CD8-positive, alpha-beta memory T cell (primary cell): ENCODE measurements at places on chromosomes 13 and 19. TPM values are rescaled to one million over a fixed set of nuclear protein-coding genes. Genes with fewer than 3 reads are reported as not detected.

- DNase-seq: no peak
Measured at GRCh38 chr13:105144936-105145335, 1390.5 kb downstream of the EFNB2 start.

- no peak for DNase-seq
Measured at GRCh38 chr13:113329656-113330312, 32.7 kb downstream of the LAMP1 start.

DNA sequence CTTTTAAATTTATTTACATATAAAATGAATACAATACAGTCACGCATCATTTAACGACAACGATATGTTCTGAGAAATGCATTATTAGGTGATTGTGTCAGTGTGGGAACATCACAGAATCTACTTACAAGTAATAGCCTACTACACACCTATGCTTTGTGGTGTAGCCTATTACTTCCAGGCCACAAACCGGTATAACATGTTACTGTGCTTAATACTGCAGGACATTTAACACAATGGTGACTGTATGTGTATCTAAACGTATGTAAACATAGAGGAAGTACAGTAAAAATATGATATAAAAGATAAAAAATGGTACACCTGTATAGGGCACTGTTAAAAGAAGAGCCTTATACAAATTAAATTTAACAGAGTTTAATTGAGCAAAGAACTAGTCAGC, 62.4 kb upstream of the KLHL1 start:
- DNase-seq: no peak

GRCh38 chr19:7917267-7918061, 2.7 kb upstream of the SNAPC2 start:
- peak; percentile 49 for DNase-seq

GRCh38 chr19:7393459-7393858, 44.7 kb downstream of the ARHGEF18 start:
- DNase-seq: no peak

The GPR4 gene
- polyA plus RNA-seq: not detected

- no peak for DNase-seq
Measured at GRCh38 chr13:46866150-46866549, 30.7 kb downstream of the HTR2A start.

DNA sequence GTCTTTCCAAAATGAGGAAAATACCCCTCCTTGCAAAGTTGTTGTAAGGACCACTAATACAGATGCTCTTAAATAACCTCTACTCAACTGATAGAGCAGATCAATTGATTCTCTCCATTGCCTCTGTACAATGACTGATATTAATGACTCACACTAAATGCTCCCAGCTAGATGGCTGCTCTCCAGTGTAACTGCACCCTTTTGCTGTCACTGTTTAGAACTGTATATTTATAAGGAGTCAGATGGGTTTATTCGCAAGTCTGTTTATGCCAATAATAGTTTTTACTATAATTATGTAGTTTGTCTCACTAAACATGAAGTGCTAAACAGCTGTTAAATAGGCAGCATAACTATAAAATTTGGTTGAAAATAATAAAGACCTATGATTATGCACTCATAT, 21.0 kb upstream of the N4BP2L1 start:
- DNase-seq: no peak

GRCh38 chr19:48815870-48816501, 5.2 kb upstream of the BCAT2 start:
- no peak for DNase-seq

The PET100 gene
- polyA plus RNA-seq: 297 TPM

DNA sequence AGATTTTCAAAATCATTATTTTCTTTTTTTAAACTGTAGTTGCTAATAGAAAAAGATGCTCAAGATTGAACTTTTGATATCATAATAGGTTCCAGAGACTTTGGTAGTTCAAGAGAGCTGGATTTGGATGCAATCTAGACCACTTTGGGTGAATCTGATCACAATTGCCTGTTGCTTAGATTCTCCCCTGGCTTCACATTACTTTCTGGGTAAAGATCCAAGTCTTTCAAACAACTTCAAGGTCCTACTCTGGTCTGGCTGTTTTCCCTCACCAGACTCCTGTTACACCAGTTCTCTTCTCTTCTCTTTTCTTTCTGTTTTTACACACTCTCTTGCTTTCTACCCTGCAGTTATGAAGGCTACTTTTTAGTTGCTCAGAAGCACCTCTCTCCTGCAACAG, 7.4 kb upstream of the SPRY2 start:
- no peak for DNase-seq

DNA sequence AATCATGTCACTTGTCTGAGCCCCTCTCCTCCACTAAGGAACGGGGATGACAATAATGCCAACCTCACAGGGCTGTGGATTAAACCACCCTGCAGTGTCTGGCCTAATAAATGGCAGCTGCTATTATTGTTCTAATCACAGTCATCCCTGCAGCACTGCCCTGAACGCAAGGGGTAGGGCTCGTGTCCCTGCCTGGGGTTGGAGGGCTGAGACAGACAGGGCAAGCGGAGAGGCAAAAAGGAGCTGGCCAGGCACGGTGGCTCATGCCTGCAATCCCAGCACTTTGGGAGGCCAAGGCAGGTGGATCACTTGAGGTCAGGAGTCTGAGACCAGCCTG, 10.2 kb upstream of the KPTN start:
- DNase-seq: no peak

DNA sequence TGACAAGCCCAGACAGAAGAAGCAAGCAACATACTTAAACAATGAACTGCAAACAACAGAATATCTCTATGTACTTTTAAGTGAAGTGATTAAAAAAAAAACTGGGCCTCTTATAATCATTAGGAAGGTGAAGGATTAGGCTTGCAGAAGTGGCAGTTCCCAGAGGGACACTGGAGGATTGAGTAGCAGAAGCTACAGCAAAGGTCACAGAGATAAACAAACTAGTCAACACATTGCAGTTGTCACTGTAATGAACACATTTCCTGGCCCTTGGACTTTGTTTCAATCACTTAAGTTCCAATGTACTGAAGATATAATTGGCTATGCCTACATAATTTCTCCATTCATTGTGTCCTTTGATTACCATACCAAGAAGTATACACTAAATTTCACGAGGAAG, 1498.8 kb downstream of the SLITRK5 start:
- DNase-seq: no peak

DNA sequence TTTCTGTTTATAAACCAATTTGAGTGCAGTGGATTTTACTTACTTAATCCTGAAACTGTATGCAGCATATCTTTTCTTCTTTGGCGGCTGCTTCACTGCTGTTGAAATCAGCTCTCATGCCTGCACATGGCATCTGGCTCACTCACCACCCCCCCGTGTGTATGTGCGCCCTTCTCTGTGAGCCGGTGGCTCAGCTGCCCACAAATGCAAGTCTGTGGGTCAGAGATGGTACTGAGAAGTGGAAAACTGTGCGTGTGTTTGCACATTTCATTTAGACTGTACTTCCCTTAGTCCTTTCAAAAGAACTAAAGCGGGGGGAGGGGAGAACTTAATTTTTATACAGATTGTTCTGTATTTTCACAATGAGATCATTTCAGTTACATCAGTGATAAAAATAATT, 307.6 kb downstream of the SHISA2 start:
- DNase-seq: no peak

DNA sequence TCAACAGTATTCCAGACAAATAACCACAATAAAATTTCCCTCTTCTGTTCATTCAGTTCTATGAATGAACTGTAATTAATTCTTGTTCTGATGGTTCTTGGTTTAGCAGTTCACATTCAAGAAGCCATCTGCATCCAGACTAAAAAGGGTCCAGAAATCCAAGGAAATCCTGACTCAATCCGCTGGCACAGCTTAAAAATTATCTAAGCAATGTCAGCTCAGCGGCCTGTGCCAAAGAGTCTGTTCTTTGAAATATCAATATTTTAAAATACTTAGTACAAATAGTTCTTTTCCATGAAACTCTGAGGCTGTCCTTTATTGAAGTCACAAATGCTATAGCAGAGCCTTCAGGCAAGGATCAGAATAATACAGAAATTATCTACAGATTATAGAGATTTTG, 57.2 kb downstream of the DHRS12 start:
- DNase-seq: no peak

GRCh38 chr19:46728208-46728607, 11.3 kb upstream of the PRKD2 start:
- DNase-seq: no peak

The SOX1 gene
- polyA plus RNA-seq: not detected

GRCh38 chr13:34401696-34402095, 540.4 kb upstream of the NBEA start:
- DNase-seq: no peak

DNA sequence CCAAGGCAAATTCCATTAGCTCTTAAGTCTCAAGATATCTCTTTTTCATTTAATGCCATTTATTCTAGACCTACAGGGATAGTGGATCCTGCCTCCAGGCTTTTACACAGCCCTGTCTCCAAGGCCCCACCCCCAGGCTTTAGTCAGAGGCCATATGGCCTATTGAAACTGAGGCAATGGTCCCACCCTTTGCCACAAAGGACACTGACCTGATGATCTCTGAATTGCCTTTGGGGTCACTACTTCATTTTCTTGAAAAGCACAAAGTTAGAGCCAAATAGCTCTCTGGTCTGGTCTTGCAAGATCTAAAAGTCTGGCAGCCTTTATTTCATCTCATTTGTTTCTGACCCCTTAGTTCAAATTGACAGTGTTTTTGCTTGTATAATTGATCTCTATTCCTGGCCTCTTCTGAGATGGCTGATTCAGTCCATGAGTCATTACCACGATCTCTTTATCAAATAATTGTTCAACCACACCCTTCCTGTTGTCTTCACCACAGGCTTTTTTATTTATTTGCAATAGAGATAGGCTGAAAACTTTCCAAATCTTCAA, 209.8 kb downstream of the FGF14 start:
- no peak for DNase-seq

GRCh38 chr13:47798194-47798593, 202.9 kb downstream of the SUCLA2 start:
- no peak for DNase-seq

GRCh38 chr13:80116107-80116506, 224.8 kb downstream of the SPRY2 start:
- DNase-seq: no peak

GRCh38 chr19:3109491-3109890, 15.3 kb downstream of the GNA11 start:
- DNase-seq: no peak

GRCh38 chr13:22073718-22074117, 402.8 kb downstream of the FGF9 start:
- no peak for DNase-seq
